ENCODE measurements at places on chromosomes 5 and 9.

DNA sequence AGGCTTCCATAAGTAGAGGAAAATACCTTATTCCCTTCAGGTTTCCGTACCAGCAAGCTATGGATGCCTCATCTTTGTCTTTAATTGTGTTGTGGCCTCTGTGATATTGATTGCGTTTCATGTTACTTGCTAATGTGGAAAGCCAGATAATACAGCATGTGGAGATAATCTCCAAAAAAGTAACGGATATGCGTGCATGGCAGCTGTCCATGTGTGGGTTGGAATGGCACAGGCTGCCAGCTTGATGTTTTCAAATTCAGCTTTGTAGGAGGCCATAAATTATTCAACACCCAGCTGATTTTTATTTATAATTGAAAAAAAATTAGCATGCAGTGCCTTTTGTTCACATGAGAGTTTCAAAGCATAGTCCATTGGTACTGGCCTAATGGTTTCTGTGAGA, 144.9 kb downstream of the GIN1 start:
- DNase-seq, result no peak

DNA sequence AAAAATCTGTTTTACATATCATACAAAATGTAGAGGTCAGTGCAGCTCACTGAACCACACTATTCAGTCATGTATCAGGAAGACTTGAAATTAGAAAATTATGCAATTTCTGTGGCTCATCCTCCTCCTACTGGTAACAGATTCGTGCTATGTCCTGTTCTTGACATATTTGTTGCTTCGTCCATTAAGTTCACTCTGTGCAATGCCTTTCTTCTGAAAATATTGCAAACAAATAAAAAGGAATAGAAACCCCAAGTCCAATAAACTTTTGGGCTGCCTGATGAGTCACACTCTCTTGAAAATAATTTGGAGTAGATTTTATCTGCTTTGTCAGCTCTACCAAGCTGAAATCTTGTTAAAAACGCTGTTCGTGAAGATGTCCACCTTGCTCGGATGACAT, 391.2 kb downstream of the RAB3C start:
- DNase-seq, result no peak

DNA sequence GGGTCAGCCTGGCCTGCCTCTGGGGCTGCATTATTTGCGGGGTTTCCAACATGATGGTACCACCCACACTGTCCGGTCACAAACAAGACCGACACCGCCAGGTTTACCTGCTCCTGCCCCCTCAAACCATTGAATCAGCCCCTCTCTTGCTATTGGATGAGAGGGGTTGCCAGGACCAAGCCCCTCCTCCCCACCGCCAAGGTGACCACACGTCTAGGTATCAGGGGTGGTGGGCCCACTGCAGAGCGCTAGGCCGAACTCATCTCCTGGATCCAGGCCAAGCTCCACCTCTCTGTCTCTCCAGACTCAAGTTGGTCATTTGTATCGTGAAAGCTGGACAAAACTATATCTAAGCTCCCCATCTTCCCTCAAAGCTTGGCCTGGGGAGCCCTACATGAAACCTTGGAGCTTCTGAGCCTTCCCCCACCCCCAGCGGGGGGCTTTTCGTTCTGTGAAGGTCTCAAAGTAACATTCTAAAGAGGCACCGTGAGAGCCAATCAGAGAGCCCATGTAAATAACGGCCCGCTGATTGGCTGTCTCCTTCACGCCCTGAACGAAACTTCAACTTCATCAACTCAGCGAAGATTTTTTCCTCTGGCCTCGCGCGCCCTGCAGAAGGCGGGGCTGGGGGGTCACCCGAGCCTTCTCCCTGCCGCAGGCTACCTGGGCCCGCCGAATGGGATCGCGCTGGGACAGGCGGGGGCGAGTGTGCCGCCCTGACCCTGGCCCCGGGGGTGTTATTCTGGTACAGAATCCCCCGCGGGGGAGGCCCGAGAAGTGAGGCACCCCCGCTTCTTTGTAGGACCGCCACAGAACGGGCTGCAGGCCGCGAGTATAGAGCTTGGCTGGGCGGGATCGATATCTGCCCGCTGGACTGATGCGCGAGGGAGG, 49.6 kb upstream of the PSD2 start:
- no peak for DNase-seq

DNA sequence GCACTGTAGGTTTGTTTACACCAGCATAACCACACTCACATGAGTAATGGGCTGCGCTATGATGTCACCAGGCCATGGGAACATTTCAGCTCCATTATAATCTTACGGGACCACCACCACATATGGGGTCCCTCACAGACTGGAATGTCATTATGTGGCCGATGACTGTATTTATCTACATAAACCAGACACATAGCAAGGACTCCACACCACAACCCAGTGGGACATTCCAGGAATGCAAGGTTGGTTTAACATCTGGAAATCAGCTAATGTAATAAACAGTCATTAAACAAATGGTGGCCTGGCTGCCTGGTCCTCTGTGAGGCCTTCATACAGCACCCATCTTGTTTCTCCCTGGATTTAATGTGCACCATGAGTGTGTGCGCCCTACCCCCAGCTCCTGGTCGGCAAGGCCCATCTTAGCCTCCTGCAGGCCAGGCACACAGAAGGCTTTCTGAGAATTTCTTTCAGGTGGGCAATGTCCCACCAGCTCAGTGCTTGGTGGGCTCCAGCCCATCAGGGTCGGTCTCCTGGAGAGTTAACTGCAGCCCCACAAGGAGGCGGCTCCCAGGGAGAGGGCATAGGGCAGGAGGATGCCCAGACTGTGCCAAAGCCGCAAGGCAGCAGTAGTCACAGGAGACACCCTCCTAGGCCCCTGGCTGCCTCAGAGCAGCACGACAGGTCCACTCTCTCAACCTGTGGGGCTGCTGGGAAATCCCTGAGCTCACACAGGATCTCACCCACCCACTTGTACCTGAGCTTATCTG, 35.9 kb upstream of the SARDH start:
- DNase-seq, result no peak

DNA sequence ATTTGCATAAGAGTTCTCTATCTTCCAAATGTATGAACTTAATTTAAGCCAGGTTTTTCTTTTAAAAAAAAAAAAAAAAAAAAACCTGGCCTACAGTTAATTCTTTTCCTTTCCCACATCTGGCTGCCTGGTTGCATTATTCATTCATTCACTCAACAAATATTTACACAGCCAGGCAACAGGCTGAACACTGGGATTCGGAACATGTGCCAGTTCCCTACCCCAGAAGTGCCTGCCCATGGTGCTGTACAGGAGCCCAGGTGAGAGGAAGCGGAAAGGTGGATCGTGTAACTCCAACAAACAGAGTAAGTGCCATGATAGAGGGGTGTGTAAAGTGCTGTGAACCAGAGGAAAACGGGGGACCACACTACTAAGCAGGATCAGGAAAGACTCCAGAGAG, 93.6 kb downstream of the CDK5RAP2 start:
- no peak for DNase-seq

DNA sequence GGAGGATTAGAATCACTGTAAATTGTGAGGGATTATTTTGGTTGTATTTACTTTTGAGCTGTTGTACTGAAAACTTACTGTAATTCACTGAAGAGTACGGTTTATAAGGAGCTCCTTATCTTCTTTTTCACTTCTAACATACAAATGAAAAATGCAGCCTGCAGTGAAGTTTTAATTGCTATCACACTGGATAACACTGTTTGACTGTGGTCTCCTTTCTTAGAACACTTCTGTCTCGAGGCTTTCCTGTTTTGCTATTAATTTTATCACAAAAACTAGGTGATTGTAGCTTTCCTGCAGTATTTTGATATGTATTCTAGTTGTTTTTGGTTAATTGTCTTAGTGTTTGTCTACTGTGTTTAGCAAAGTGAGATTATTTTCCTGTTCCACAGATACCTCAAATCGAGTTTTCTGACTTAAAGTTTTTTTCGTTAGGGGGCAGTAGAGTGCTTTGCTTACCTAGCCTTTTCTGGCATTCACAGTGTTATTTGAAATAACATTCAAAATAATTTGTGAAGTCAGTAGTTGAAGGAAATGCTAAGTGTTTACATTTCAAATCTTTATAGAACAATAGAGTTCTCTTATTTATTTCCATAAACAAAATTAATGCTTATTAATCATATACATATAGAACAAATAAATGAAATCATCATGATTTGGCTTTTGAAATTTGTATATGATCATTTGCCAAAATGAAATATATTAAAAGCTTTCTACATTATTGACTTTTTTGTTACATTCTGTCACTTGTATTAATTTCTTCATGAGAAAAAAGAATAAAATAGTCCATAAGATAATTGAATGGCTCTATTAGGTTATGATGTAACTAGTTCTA, 52.9 kb downstream of the COMMD10 start:
- DNase-seq, result no peak

GRCh38 chr5:131749138-131749537, 47.7 kb downstream of the FNIP1 start:
- DNase-seq, result no peak

GRCh38 chr5:78821536-78822021, 163.5 kb downstream of the ARSB start:
- DNase-seq, result no peak

GRCh38 chr9:132733260-132733815, 63.1 kb downstream of the GTF3C4 start:
- no peak for DNase-seq

GRCh38 chr9:16012621-16013020, 459.8 kb downstream of the CCDC171 start:
- DNase-seq, result no peak

DNA sequence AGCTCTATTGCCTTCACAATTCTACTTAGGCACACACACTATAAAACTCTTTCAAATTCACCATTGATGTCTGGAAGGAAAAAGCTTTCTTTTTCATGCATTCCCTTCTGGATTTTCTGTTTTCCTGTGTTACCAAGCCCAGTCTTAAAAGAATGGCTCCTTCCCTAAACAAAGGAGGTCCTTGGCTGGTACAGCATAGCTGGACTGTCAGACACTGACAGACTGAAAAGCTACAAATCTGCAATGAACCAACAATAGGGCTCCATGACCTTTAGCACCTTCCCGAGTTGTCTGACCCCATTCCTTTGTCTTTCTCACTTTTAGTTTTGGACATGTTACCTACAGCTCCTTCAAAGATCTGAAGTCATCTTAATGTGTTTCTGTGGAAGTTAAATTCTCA, 382.5 kb downstream of the TMEM161B start:
- DNase-seq, result no peak

DNA sequence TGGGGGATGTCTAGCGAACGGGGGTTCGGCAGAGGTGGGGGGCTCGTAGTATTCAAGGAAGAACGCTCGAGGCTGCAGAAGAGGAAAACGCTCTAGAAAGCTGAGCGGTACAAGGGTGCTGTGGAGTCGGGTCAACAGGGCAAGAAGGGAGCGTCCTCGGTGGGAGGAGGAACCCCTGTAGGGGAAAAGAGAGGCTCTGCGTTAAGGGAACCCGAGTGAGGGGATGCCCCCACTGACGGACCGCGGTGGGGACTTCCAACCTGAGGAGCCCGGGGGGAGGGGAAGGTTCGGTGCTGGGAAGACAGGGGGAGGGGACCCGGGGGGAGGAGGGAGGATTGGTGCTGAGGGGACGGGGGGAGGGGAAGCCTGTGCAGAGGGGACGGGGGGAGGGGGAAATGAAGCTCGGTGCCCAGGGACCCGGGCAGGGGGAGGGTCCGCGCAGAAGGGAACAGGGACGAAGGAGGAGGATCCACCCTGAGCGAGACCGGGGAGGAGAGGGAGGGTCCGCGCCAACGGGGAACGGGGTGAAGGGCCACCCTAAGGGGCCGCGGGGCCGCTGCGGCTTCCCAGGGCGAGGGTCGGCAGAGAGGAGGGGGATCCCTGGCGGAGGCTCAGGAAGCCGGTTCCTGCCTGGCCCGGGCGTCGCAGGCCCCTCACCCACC, 621 bp downstream of the NR6A1 start:
- DNase-seq, result no peak

GRCh38 chr9:95506678-95507463, 9.9 kb downstream of the PTCH1 start:
- DNase-seq, result peak; percentile 25

DNA sequence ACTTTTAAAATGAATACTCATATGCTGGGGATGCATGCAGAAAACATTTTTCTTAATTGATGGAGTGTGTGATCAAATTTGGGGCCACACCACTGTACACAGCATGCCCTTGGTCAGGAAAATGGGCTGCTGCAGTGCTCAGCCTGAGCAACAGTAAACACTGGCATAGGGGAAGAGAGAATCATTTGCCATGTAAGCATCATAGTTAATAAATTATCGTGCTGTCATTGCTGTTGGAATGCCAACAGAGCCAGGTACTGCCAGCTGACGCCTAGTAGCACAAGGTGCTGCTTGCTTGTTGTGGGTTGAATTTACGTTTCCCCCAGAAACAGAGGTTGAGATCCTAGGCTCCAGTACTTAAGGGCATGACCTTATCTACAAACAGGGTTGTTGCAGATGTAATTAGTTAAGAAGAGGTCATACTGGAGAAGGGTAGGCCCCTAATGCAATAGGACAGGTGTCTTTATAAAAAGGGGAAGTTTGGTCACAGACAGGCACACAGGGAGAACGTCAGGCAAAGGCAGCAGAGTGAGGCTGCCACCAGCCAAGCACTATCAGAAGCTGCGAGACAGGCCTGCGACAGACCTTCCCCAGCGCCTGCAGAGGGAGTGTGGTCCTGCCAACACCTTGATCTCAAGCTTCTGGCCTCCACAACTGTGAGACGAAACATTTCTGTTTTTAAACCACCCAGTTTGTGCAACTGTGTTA, 25.3 kb downstream of the DAP start:
- DNase-seq, result no peak

- DNase-seq, result no peak
These were observed 159.4 kb upstream of the PITX1 start for GRCh38 chr5:135193213-135194125.

DNA sequence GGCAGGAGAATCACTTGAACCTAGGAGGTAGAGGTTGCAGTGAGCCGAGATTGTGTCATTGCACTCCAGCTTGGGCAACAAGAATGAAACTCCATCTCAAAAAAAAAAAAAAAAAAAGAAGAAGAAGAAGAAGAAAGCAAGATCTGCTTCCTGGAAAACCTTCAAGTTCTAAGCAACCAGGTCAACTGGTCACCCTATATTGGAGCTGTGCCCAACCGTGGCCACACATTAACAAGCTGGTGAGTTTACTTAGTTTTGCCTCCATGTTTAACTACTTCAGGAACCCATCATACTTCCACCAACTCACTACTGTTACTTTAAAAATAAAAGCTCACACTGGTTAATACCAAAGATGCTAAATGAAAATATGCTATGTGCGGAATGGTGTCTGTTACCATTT, 12.3 kb upstream of the SKP1 start:
- no peak for DNase-seq

DNA sequence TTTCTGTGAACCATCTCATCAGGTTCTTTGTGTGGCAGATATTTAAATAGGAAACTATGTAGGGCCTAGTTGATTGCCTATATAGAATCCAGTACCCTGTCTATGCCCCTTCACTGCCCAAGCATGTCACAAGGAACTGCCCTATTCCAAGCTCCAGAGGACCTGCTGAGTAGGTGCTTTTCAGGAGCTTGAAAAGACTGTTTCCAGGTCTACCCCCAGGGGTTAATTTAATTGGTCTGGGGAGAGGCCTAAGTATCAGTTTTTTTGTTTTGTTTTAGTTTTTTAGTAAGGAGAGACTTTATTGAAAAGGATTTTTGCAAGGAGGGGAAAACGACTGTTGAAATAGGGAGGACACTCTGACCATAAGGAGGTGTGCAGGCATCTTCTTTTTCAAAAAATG, 43.3 kb downstream of the EXOSC2 start:
- DNase-seq, result no peak

Measured in GM12892 (cell line).